ENCODE measurements at places on chromosomes 13 and 19.

- no peak for DNase-seq
Observed at GRCh38 chr13:98879957-98880356, 97.9 kb downstream of the DOCK9 start.

DNA sequence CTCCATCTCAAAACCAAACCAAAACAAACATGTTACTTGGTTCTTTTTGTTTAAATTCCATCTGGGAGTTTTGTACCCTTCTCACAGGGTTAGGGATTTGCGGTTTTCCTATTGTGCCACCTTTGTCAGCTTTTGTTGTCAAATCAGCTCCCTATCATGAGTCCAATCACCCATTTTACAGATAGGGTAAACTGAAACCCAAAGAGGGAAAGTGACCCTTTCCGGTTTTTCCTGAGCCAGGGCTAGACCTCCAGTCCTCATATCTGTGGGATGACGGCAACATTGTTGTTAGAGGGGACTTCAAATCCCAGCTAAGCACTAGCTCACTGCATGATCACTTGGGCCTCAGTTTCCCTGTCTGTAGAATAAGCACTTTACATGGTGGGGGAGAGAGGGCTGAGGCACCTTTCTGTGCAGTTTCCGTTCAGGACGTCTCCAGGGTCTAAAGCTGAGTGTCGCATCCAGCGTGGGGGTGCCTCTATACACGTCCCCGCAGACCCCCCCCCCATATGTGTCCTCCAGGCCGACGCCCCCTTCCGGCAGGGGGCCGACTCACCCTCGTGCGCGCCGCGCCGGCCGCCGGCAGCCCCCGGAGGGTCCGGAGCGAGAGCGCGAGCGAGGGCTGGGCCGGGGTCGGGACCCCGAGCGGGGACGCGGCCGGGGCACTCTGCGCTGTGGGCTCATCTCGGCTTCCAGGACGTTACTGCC lies 3.9 kb downstream of the CCDC194 start:
- no peak for DNase-seq

DNA sequence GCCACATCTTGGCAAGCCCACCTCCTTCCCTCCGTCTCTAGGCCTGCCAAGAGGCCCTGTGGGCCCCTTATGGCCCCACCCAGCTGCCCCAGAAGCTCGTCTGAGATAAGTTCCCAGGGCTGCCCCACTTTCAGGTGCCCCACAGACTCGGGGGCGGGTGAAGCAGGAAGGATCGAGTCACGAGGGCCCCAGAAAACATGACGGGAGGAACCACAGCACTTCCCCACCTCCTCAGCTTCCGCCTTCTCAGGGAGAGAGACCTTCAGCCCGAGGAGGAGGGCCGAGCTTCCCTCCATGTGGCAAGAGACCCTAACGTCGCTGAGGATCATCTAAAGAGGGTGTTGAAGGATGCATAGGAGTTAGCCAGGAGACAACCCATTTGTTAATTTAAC lies 4.5 kb upstream of the IL12RB1 start:
- DNase-seq, result no peak

GRCh38 chr13:95698047-95698749 lies 21.3 kb downstream of the DNAJC3 start:
- no peak for DNase-seq

- no peak for DNase-seq
Observed at GRCh38 chr19:538641-539428, 5.0 kb upstream of the GZMM start.

DNA sequence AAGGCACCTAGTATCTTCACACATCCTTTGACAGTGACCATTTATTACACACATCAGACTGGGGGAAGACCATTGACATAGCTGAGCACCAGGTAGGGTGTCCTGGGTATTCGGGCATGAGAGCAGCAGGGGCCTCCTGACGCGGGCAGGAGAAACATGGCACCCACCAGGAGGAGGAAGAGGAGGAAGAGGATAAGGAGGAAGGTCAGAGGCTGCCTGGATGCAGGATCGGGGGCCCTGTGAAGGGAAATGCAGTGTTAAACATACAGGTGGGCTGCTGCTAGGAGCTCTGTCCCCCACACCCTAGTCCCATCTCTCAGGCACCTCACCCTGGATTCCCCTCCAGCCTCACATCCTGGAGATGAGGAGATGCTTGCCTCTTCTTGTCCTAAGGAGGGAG lies 5.3 kb downstream of the SYNE4 start:
- no peak for DNase-seq

- no peak for DNase-seq
Observed at GRCh38 chr13:32428581-32429432, 877 bp upstream of the N4BP2L1 start.

DNA sequence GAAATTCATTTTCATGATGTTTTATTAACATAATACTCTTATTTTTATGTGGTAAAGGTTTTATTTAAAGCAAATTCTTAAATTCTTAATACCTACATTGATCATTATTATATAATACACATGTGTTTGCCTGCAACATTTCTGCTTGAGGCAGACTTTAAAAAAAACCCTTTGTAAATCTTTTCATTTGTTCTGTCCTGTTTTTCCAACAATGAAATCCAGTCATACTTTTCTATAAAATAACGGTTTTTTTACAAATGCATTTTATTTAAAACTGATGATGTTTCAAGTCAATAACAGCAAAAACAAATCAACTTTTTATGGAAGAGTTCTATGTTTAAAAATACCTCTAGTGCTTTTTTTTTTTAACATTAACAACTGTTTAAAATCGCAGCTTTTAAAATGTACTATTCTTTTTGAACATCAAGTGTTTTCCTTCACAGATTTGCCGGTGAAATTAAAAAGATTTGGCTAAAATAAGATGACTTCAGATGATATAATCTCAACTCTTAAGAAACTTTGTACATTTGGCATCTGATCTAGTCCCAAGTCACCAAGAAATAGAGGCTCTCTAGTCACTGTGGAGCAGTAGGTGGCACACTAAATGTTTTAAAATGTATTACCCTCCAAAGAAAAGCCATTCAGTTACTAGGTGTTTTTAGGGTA lies 5.1 kb downstream of the POU4F1 start:
- DNase-seq, result no peak

DNA sequence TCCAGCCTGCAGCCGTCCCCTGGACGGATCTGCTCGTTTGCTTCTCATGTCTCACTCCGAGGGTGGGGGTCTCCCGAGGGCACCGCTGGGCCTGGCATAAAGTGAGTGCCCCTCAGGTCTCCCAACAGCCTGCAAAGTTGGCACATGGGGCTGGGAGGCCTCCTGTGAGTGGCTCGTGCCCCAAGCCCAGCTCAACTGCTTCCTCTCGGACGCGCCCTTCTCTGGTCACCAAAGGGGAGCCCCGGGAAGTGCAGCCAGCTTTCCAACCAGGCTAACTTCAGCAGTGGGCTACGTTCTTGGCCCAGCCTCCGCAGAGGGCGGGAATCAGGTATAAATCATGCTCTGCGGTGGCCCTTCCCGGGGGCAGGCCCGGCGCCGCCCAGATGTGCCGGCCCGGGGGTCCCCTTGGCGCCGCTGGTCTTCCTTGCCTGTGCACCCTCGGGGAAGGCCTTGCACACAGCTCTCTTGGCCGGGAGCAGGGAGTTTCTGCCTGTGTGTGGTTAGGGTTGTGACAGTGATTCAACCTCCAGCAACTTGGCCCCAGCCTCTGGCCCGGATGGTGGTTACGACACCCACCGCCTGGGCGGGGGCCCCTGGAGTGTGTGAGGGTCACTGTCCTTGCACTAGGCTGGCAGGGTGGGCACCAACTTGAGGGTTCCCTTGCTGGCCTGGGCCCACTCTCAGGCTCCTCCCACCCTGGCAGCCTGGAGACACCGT lies 20.7 kb downstream of the CEBPG start:
- DNase-seq, result no peak

GRCh38 chr13:19981685-19982238 lies 23.2 kb downstream of the ZMYM2 start:
- no peak for DNase-seq

GRCh38 chr19:28554321-28555091 lies 658.4 kb downstream of the UQCRFS1 start:
- no peak for DNase-seq

DNA sequence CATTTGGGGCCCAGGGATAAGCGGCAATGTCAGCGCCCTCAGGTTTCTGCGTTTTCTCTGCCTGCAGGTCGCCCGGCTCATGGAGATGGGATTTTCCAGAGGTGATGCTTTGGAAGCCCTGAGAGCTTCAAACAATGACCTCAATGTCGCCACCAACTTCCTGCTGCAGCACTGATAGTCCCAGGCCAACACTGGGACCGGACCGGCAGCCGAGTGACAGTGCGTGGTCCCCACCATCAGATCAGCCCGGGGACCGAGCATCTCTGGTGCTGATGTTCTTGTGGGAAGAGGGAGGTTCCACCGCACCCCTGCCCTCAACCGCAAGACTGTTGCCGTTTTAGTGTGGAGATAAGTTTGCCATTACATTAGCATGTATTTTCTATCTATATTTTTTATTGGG lies 78.0 kb upstream of the GPR183 start:
- DNase-seq, result no peak

- DNase-seq, result peak; percentile 75
Observed at GRCh38 chr13:112685896-112686295, 3.9 kb upstream of the ATP11A start.

GRCh38 chr13:29136341-29136740 lies 316.2 kb downstream of the MTUS2 start:
- DNase-seq, result no peak

DNA sequence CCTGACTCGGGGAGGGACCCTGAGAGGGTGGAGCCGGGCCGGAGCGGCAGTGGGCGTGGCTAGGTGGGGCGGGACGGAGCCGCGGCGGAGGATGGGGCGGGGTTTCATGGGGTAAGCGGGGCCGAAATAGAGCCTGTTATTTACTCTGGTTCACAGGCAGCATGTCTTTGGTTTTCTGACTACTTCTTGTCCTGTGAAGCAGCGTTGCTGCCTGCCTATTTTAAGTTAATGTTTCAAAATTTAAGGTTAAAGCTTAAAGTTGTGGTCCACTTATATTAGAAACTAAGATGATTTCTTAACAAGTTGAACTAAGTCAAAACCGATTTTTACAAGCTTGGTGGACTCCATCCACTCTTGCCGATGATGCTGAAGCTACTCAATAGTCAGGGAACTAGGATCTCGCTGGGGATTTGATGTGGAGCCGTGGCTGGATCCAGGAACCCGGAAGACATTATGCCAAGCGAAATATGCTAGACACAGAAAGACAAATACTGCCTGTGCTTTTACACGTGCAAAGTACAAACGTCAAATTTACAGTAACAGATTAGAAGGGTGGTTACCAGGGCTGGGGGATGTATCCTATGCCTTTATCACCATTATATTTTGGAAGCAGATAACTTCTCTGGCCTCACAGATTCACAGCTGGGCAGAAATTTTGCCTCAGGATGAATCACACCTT lies 433 bp upstream of the ZNF616 start:
- DNase-seq, result no peak

DNA sequence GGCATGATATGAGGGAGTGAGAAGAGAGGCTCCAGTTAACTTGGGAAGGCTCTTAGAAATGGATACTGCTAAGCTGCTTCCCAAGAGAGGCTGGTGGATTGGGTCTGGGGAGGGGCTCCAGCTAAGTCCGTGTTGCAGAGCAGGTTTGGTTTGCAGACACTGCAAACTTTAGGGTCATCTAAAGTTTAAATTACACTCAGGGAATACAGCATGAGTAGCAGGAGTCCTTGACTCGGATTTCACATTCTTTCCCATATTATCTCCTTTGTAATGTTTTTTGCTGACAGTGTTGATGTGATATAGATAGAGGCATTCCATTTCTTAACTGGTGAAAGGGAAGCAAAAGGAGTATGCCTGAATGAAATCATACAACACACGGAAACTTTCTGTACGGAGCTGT lies 31.9 kb downstream of the SGCG start:
- peak; percentile 41 for DNase-seq
